ENCODE measurements at places on chromosomes 2 and 18.
A peak's percentile ranks its signal among the peaks of the same experiment; 100 is the strongest.

- DNase-seq: no peak
These were observed 1.1 kb upstream of the KCTD1 start for GRCh38 chr18:26549263-26550094.

DNA sequence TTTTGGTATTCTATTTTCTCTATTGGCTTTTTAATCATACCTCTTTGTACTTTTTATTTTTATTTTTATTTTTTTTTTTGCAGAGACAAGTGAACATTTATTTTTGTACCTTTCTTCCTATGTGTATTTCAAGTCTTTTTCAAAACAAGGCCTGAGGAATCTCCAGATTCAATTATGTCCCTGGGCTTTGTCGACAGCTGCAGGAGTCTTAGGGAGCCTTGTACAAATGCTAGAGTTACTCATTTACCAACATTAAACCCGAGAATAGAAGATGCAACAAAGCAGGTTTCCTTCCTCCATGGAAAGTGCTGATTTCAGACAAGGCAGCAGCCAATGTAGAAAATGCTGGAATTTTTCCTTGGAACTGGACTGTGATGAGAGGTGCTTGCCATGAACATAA is 242.8 kb downstream of the TNS1 start:
- DNase-seq: no peak

- no peak for DNase-seq
These were observed 6.0 kb downstream of the RSAD2 start for GRCh38 chr2:6883448-6884122.

- DNase-seq: no peak
These were observed at the start of gene NLRC4 for GRCh38 chr2:32264422-32265105. Gene NLRC4 (minus strand): TSS chr2:32264886. CDS start chr2:32256775, 8,111 bp downstream.

DNA sequence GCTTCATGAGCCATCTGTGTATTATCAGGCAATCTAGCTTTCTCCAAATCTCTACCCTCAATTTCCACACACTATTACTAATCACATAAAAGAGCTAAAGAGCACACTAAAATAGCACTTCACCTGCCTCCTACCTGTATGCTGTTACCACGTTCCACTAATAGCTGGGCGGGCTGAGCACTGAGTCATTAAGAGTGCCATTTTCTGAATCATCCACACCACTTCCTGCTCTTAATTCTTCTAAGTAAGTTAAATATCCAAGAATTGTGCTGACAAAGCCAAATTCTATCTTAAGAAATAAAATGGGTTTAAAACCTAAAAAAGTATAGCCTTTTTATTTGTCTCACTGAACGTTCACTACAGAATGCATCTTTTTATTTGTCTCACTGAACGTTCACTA is 35.7 kb downstream of the NOL10 start:
- peak; percentile 58 for DNase-seq

DNA sequence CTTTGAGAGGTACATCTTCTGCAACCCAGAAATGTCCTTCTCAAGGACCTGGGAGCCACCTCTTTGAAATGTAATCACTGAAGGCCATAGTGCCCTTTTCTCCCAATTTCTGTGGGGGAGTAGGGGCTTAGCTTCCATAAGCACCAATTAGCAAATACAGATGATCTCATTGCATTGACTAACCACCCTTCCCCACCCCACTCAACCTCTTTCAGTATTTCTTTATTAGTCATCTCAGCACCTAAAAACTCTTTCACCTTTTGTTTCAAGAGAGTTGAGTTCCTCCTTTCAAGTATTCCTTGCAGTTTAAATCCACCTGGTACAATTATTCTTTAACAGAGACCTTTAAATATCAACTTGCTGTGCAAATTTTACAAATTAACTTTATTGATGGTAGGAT is 1011.8 kb upstream of the CDH2 start:
- no peak for DNase-seq

GRCh38 chr18:44733069-44733753 is 52.5 kb downstream of the SETBP1 start:
- DNase-seq: no peak

DNA sequence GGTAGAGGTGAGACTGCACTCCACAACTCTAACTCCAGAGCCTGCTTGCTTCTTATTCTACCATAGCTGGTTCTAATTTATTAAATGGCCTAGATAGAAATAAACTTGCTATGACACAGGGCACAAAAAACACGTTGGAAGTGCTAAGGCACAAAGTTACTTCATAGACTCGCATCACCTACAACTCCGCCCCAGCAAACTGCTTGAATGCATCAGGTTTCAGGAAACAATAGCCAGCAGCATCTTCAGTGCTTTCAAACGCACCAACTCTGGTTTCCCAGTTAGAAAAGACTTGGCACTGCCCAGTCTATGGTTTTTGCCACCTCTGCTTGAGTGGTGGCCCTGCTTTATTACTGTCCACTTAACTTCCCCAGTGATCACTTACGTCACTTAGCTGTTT is 142.6 kb downstream of the RIF1 start:
- no peak for DNase-seq

- DNase-seq: no peak
These were observed 180.2 kb downstream of the SOCS6 start for GRCh38 chr18:70468861-70469547.

GRCh38 chr2:68911246-68911645 is 40.0 kb upstream of the BMP10 start:
- no peak for DNase-seq

- no peak for DNase-seq
These were observed 60.6 kb downstream of the DAW1 start for GRCh38 chr2:227932001-227932400.

DNA sequence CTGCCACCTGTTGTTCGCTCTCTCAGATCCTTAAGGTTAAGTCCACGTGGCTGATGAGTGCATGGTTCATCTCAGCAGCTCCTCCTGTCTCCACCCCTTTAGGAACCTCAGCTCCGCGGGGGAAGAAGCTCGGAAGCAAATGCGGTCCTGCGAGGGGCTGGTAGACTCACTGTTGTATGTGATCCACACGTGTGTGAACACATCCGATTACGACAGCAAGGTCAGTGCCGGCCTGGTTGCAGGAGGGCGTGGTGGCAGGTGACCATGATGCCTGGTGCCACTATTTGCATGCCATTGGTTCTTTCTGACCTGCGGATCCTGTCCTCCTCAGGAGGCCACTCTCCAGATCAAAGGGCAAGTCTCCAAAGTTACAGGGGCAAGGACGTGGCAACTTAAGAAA is 133.9 kb upstream of the DAPL1 start:
- DNase-seq: no peak

- DNase-seq: no peak
These were observed 186.9 kb upstream of the PXDN start for GRCh38 chr2:1931003-1931914.

DNA sequence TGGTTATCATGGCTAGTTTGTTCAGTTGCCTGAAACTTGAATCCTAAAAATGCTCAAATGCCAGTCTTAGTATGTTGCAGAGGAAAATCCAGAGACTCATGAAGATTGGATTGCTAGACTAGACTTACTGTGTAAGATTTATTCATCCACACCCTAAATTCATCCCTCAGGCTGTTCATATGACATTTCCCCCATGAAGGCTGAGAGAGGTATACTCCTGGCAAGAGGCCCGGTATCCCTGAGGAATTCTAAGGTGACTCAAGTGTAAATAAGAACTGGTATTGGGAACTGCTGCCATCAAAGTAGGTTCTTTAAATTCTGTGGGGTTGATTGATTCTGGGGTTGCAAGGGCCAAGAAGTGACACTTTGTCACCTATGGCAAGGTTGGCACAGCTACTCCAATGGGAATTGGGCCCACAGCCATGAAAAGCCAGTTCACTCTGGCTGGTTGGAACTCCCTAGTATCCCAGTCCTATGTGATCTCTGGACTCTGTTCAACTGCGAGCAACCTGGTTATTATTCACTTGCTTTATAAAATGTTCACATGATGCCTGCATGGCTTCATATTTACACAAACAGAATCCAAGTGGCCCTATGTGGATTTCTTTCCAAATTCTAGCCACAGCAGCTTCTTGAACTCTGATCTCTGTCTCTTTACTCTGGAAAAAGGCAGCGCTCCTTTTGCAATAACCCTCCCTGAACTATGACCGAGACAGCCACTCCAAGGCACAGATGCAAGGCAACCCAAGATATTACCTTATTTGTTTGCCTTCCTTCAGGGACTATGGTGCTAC is 429.1 kb downstream of the CBLN2 start:
- no peak for DNase-seq

DNA sequence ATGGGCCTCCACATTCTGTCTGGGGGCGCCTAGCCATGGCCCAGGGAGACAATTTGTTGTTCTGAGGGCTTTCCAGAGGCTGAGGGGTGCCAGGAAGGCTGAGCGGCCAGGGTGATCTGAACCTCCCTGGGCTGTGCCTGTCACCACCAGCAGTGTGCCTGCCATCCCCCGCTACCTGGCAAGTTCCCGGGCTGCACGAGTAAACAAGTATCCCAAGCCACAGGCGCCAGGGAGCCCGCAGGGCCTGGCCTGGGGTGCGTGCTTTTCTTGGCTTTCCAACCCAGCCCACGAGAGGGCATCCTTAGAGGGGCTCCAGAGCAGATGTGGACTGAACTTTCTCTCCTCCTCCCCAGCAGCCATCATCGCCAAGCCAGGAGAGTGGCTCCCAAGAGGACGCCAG is 35.1 kb upstream of the B3GNT7 start:
- DNase-seq: no peak

DNA sequence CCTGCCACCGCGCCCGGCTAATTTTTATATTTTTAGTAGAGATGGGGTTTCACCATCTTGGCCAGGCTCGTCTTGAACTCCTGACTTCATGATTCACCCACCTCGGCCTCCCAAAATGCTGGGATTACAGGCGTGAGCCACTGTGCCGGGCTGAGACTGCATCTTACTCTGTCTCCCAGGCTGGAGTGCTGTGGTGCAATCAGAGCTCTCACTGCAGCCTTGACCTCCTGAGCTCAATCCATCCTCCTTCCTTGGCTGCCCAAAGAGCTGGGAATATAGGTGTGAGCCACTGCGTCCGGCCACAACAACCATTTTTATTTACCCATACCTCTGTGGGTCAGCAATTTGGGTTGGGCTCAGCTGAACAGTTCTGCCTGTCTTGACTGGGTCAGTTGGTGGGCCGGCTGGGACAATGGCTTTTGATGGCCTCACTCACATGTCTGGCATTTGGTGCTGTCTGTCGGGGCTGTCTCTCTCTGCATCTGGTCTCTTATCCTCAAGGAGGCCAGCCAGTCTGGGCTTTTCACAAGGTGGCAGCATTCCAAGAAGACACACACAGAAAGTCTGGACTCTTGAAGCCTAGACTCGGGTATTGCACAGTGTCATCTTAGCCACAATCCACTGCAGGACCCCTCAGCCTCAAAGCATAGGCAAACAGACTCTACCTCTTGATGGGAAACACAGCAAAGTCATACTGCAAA is 116.8 kb upstream of the GATA6 start:
- DNase-seq: no peak

DNA sequence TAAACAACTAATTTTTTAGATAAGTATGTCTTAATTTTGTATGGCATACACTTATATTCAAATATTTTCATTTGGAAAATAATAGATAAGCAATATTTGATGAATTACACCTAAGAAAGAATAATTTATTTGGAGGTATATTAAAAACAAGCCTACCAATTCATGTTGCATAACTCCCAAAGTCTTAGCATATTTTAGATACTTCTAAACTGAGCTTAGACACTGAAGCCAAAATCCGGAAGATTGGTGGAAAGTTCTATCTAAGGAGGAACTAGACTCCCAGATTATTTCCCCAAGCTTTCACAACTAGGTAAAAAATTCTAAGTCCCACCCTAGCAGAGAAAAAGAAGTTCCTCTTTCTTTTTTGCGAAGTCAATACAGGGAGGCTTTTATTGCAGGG is 221.0 kb upstream of the MMADHC start:
- no peak for DNase-seq

DNA sequence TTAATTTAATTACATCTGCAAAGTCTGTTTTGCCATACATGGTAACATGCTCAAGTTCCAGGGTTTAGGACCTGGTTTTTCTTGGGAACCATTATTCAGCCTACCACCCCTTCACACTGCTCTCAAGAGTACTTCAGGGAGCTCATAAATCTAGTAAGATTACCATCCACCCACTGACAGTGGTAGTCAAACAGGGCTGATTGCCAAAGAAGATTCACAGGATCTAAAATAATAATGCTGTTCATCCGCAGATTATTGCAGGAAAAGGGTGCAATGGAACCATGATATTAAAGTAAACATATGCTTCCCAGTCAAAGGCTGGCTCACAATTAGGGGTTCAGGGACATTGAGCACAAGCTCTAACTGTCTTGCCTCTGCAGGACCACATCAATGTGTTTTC is 148.0 kb upstream of the CYRIA start:
- DNase-seq: no peak

DNA sequence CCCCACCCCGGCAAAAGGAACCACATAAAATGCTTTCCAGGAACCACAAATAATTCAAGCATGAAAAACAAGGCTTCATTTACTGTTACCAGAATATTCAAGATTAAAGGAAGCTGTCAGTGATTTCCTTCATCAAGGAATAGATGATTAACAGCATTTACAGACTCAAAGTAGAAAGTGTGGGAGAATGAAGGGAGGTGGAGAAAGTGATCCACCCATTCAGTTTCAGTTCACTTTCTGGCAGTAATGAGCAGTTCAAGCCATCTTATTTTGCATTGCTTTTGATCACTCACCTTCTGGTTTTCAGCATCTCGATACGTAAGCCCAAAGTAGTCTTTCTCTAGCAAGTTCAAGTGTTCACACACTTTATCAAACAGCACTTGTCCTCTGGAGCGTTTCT is 99.0 kb downstream of the EPB41L3 start:
- DNase-seq: no peak

GRCh38 chr18:11955239-11956029 is 25.9 kb upstream of the IMPA2 start:
- DNase-seq: no peak

- no peak for DNase-seq
These were observed 111.8 kb upstream of the MYCN start for GRCh38 chr2:15828576-15828975.

- DNase-seq: no peak
These were observed 437.7 kb downstream of the SATB2 start for GRCh38 chr2:199019898-199020507.

DNA sequence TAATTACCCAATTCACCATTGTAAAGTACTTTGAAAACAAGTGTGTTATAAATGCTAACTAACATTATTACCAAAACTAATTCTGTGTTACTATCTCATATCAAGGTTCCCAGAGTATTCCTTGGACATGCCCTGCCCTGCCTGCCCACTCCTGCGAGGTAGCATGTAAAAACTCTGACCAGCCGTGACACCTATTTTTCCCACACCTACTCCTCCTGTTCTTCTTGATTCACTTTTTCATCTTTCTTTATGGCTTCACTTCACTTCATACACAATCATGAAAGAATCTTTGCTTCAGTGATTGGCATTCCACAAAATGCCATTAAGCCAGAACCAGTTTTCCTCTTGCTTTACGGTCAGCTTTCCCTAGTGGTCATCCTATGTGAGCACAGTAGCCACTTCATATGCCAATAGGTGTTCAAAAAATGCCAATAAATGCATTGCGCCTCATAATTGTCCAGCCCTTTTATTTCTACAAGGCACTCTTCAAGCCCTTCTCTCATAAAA is 42.6 kb upstream of the SETBP1 start:
- DNase-seq: no peak

Data from activated CD8-positive, alpha-beta memory T cell treated with anti-CD3 and anti-CD28 coated beads, Interleukin-2, amount 50 U/mL, for 4 hours (primary cell).